ENCODE measurements at places on chromosomes 3 and 15.

DNA sequence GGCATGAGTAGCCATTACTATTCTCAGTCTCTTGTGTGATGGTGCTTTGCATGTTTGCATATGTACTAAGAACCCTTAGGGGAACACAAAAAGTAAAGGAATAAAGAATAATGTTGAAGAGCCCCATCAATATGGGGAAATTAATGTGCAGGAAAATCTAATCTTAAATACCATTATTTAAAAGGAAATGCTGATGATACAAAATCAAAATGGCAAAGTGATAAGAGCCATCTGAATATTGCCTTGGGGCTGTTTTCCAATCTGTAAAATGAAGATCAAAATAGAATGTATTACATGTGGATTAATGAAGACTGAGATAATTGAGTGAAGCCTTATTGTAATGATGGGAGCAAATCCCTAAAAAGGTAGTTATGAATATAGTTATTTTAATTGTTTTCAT lies 771.4 kb downstream of the GRM7 start:
- no peak for DNase-seq

DNA sequence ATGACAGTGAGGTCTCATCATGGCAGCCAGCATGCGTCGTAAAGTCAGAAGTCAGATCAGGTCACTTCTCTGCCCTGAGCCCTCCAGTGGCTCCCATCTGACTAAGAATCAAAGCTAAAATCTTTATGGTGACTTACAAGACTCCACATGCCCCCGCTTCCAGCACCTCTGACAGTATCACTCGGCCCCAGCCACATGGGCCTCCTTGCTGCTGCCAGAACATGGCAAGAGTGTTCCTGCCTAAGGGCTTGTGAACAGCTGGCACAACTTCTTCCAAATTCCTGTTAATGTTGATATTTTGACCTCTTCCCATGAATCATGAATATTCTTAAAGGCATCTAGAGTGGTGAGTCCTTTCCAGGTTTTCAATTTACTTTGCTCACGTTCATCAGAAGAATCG lies 20.5 kb downstream of the POLR2M start:
- no peak for DNase-seq

- DNase-seq: no peak
Measured at GRCh38 chr3:134651347-134652041, 672 bp upstream of the KY start.

DNA sequence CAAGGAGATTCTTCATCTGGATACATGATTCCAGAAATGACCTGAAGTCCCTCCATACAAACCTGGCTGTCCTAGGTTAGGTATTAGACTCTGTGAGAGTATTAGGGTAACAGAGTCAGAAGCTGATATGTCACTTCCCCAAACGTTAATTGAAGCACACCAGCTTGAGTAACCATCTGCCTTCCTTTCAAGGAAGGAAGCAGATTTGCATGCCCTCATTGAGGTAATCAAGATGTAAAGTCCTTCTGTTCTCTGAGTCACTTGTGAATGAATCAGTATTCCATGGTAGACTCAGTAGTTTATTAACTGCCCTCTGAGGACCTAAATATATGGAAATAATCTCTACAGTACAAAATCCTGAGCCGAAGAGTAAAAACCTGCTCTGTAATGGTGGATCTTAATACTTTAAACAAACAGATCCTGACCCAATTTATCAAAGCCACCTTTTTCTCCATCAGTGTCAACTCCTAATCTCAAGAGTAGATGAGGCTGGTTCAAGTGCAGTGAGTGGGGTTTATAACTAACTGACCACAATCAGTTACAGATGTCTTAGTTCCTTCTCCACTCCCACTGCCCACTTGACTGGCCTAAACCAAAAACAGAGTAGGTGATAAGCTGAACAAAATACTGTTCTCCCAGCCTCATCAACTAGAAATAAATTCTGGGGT lies 246.2 kb upstream of the CHRM5 start:
- DNase-seq: peak; percentile 63

DNA sequence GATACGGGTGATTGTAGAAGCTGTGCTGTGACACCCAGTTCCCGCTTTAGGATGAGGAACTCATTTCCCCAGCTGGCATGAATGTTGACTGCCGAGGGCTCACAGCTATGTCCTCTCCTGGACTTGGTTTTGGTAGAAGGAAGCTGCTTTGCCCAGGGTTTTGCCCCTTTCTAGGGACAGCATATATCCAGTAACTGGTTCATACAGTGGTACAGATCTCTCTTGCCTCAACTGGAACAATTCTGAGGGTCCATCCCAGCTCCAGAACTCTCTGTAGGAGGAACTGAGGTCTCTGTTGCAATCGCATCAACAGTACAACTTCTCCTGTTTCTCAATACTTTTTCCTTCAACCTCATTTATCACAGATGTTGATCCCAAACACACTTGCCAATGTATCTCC lies 54.5 kb upstream of the FNDC3B start:
- no peak for DNase-seq

DNA sequence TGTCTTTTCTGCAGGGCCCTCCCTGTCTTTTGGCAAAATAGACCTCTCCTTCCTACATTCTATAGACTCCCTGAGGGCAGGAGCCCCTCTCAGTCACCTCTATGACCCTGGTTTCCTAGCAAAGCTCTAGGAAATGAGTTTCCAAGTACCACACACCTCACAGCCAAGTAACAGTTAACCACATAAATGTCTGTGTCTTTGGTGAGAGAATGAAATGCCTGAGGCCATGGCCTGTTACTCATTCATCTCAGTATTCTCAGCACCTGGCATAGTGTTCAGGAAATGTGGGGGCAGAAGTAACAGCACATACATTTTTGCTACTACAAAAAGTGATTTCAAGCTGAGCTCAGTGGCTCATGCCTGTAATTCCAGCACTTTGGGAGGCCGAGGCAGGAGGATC lies 21.0 kb downstream of the RFT1 start:
- DNase-seq: peak; percentile 93

DNA sequence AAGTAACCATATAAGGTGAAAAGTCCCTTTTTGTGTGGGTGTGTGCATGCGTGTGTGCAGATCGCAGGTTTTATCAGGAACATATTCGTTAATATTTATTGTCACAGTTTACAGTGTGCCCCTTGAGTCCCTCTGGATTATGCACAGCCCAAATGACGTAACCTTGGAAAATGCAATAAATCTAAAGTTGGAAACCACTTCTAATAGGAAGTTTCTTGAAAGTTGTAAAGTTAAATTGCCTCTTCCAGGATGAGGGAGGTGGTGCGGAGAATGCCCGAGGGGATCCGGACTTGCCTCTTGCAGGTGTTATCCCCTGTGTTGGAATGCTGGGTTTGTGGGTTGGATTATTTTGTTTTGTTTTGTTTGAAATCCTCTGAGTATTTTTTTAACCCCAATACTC lies 143.3 kb downstream of the CMSS1 start:
- no peak for DNase-seq

DNA sequence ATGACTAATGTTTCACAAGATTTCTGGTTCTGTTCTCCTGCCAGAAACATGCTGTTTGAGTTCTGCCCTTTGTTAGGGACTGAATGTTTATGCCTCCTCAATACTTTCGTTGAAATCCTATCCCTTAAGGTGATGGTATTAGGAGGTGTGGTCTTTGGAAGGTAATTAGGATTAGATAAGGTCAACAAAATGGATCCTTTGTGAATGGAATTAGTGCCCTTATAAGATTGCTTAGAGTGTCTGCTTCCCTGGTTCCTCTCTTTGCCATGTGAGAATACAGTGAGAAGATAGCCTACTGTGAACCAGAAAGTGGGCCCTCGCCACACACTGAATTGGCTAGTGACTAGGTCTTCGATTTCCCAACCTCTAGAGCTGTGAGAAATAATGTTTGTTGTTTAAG lies 621.4 kb upstream of the ALCAM start:
- no peak for DNase-seq

GRCh38 chr3:50201573-50202315 lies 3.3 kb upstream of the SLC38A3 start:
- DNase-seq: no peak

GRCh38 chr3:18466136-18466535 lies 41.0 kb upstream of the SATB1 start:
- no peak for DNase-seq

DNA sequence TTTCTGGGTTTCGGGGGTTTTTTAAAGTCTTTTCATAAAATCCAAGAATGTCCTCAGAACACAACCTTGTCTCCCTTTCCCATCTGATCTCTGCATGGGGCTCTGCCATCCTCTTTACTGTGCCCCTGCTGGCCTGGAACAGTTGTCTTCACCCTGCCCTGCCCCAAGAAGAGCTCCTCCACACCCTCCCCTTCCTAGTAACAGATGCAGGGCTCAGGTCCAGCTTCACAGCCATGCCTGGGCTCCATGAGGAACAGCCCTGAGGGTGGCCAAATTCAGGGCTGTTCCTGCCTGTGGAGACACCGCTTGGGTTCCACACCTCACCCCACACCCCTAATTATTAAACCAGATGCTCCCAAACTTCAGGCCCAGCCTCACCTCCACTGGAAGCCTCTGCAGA lies 12.9 kb upstream of the ULK3 start:
- no peak for DNase-seq

DNA sequence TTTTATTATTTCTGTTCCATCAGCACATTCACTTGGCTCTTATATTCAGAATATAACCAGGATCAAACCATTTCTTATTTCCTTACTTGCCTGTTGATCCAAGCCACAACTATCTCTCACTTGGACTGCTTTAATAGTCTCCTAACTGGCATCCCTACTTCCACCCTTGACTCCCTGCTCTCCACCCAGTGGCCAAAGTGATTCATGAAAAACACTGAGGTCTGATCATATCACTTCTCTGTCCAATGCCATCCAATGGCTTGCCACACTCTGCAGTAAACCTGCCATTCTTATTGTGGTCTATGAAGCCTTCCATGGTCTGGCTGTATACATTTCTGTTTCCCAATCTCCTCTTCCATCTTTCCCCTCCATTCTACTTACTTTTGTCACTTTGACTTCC lies 576.1 kb downstream of the PDCD6IP start:
- DNase-seq: no peak

DNA sequence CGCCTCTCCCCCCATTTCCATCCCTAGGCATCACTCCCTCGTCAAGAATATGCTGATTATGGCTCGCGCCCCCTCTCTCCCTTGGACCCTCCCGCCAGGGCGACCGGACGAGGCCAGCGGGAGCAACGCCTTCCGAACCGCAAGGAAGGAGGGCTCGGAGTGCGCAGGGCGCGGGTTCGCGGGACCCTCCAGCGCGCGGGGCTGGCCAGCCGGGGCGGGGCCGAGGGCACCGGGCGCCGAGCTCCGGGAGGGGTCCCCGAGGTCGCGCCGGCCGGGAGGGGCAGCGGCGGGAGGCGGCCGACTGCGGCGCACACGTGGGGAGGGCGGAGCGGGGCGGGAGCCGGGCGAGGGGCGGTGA lies 483 bp downstream of the EHD4 start:
- no peak for DNase-seq

DNA sequence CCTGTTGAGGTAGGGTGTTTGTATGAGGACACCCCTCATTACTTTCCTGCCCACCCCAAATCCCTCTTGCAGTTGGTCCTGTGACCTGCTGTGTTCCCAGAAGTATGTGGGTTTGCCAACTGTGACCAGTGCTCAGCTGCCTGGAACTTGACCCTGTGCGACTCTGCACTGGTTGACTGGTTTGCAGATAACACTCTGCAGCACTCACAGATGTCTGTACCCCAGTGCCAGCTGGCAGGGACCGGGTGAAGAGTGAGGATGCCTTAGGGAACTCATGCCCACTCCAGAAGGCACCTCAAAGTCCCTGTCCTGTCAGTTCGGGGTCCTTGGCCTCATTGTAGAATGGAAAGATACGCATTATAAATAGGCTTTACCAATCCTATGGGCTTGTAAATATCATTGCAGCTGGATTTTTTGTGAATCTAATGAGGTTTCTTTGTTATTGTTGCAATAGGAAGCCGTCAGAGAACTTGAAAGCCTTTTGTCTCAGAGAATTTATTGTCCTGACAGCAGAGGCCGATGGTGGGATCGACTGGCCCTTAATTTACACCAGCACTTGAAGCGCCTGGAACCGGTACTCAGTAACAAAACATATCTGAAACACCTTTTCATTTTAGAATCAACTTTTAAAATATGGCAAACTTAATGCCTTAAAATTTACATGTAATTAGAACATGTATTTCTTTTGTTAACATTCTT lies 18.2 kb downstream of the FAN1 start:
- DNase-seq: no peak

DNA sequence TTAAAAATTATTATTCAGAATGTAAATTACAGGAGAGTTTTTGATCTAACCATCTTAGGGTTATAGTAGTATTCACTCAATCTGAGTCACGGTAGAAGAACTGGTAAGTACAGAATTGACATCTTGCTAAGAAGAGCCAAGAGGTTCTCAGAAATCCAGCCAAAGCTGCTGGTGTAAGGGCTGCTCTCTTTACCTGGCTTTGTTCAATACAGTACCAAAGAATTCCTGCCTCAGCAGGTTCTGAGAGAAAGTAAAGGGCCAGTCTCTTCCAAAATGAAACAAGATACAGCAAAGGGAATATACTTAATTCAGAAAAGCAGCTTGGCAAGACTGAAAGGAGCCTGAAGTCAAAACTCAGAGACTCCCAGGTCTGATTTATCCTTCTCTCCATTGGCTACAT lies 193.1 kb downstream of the TNIK start:
- no peak for DNase-seq

DNA sequence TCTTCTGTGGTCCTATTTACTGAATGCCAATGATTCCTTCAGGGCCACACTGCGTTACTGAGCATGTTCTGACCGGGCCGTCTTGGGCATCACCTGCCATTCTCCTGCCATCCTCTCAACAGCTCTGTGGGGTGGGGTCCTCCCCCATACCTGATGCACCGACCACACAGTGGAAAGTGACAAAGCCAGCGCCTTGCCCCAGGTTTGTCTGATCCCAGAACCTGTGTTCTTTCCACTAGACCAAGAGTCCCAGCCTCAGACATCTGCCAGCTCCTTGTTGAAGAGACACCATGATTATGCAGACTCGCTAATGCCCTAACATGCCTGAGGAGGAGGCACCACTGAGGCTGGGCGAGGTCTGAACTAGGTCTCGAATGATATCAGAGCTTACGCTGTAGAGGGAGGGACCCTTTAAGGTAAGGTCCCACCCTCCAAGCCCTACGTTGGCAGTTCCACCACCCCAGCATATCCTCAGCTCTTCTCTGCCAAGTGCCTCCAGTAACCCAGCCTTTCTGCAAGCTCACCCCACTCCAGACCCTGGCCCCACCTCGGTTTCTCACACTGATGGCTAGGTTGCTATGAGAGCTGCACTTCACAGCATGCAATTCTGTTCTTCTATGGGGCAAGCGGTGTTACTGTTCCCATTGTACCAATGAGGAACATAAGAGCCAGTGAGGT lies 29.8 kb upstream of the PLXNA1 start:
- no peak for DNase-seq

DNA sequence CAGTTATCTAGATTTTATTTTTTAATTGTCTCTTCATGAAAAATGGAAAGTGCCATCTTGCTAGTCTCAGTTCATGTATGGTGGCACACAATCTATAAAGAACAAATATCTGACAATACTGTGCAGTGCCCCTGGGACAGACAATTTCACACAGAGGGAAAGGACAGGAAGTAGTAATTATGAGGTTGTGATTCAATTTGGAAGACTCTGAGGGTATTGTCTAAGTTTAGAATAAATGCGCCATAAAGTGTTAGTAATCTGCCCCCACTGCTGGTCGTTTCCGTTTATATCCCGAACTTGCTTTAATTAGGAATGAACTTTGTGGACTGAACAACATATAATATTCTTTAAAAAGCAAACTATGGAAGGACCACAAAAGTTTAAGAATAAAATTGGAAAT lies 196.4 kb upstream of the SLC24A5 start:
- no peak for DNase-seq

GRCh38 chr3:96994988-96995387 lies 180.6 kb downstream of the EPHA6 start:
- DNase-seq: no peak

GRCh38 chr3:142563496-142563997 lies 15.0 kb downstream of the ATR start:
- no peak for DNase-seq

All from PC-3 (cell line).